Psoas muscle (tissue), 8 donors: ENCODE measurements at places on chromosomes 1 and 21. TPM values are rescaled to one million over a fixed set of nuclear protein-coding genes. Genes with fewer than 3 reads are reported as not detected.

LHX4 gene
- not detected for total RNA-seq

KIF26B gene
- 0.15 TPM for total RNA-seq

C1orf94 gene
- total RNA-seq, result not detected

AIM2 gene
- 0.38 TPM for total RNA-seq

DMRTA2 gene
- total RNA-seq, result not detected

UTS2 gene
- 0.24 TPM for total RNA-seq

CDCA8 gene
- 0.12 TPM for total RNA-seq

BACE2 gene
- 13.9 TPM for total RNA-seq

CYP4A11 gene
- total RNA-seq, result not detected

TNFRSF1B gene
- 7.5 TPM for total RNA-seq

PRELP gene
- total RNA-seq, result 5.3 TPM

ARHGAP30 gene
- 3.3 TPM for total RNA-seq

DNA sequence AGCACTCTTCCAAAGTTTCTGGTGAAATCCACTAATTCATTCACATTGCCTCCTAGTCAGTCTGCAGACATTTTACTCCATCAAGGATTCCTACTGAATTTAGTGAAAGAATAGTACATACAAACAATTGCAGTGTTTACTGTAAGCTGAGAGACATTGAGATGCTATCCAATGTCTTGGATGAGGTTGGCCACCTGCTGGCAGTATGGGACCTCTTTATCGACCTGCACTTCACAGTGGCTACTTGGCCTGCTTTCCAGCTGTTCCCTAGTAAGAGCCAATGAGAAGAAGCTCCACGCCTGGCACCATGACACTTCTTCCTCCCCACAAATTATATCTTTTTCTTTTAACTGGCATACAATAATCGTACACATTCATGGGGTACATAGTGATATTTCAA lies 51.5 kb upstream of the LRIF1 start:
- DNase-seq, result no peak
- no peaks in the 10 kb centered on the region for H3K36me3 ChIP-seq
- H3K4me3 ChIP-seq, result no peak overlapping the region
- no peaks in the 10 kb centered on the region for H3K4me1 ChIP-seq
- no peaks in the 10 kb centered on the region for H3K27me3 ChIP-seq

- H3K27me3 ChIP-seq, result no peaks in the 10 kb centered on the region
- H3K4me3 ChIP-seq, result no peak overlapping the region
- no peak for DNase-seq
- H3K36me3 ChIP-seq, result no peaks in the 10 kb centered on the region
These were observed 9.8 kb downstream of the RAP1A start for GRCh38 chr1:111629190-111629954.

DNA sequence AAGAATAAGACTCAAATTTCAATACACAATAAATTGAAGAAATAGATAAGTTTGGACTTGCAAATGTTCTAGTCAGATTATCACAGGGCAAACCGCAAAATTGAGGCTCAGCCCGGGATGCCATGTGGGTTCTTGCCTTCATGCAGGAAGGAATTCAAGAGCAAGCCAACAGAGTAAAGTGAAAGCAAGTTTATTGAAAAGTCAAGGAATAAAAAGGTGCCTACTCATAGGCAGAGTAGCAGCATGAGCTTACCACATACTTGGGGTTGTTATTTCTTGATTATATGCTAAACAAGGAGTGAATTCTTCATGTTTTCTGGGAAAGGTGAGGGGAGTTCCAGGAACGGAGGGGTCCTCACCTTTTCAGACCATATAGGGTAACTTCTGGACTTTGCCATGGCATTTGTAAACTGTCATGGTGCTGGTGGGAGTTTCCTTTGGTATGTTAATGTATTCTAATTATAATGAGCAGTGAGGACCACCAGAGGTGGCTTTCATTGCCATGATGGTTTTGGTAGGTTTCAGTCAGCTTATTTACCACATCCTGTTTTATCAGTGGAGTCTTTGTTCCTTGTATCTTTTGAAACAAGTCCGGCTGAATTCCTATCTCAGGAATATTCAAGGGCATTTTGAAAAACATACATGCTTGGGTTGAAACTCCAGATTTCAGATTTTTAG lies 2.0 kb upstream of the OR2AK2 start:
- H3K27me3 ChIP-seq, result no peaks in the 10 kb centered on the region
- H3K4me1 ChIP-seq, result no peaks in the 10 kb centered on the region

GRCh38 chr21:42732033-42732410 lies 78.6 kb downstream of the PDE9A start:
- no peaks in the 10 kb centered on the region for H3K27me3 ChIP-seq
- no peak for DNase-seq
- H3K4me1 ChIP-seq, result no peaks in the 10 kb centered on the region
- no peaks in the 10 kb centered on the region for H3K36me3 ChIP-seq
- no peak overlapping the region for H3K27ac ChIP-seq

DNA sequence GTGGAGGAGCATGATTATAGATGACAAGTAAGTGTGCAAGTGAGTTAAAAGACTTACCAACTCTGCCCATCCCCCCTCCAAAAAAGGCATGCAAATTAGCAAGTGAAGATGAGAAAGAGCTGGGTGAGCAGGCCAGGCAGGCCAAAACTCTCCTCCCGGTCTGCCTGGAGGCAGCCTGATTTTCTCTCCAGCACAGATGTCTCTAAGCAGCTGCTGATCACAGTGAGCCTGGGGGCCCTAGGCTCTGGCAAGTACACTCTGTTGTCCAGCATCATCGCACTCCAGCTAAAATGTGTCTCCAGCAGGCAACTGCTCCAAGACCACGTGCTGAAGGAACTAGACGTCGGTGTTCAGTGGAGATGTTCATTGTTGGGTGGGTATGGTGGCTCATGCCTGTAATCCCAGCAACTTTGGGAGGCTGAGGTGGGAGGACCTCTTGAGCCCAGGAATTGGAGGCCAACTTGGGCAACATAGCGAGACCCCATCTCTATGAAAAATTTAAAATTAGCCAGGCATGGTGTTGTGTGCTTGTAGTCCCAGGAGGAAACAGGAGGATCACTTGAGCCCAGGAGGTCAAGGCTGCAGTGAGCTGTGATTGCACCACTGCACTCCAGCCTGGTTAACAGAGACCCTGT lies 56.7 kb upstream of the PUM1 start:
- H3K27me3 ChIP-seq, result no peaks in the 10 kb centered on the region
- DNase-seq, result no peak
- H3K4me3 ChIP-seq, result no peak overlapping the region
- no peaks in the 10 kb centered on the region for H3K36me3 ChIP-seq
- no peak overlapping the region for H3K27ac ChIP-seq
- H3K4me1 ChIP-seq, result peaks cover 4% of the 10 kb centered on the region

GRCh38 chr1:43549921-43550597 lies 19.4 kb downstream of the PTPRF start:
- no peak overlapping the region for H3K27ac ChIP-seq
- H3K4me1 ChIP-seq, result no peaks in the 10 kb centered on the region
- H3K4me3 ChIP-seq, result peak overlapping the region; percentile 36

GRCh38 chr1:43550598-43551246 lies 20.0 kb downstream of the PTPRF start:
- no peak for DNase-seq
- no peaks in the 10 kb centered on the region for H3K4me1 ChIP-seq
- no peaks in the 10 kb centered on the region for H3K36me3 ChIP-seq
- H3K27ac ChIP-seq, result no peak overlapping the region

GRCh38 chr1:107875689-107876088 lies 89.3 kb downstream of the VAV3 start:
- H3K36me3 ChIP-seq, result no peaks in the 10 kb centered on the region
- H3K4me3 ChIP-seq, result no peak overlapping the region
- H3K4me1 ChIP-seq, result no peaks in the 10 kb centered on the region
- DNase-seq, result no peak
- no peak overlapping the region for H3K27ac ChIP-seq

DNA sequence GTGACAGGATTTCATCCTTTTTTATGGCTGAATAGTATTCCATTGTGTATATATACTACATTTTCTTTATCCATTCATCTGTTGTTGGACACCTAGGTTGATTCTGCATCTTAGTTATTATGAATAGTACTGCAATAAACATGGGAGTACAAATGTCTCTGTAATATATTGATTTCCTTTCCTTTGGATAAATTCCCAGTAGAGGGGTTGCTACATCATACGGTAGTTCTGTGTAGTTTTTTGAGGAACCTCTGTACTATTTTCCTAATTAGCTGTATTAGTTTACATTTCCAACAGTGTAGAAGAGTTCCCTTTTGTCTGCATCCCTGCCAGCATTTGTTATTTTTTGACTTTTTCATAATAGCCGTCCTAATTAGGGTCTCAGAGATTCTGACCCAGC lies 201.3 kb downstream of the GIPC2 start:
- H3K27ac ChIP-seq, result no peak overlapping the region
- H3K4me3 ChIP-seq, result no peak overlapping the region
- peaks cover 3% of the 10 kb centered on the region for H3K27me3 ChIP-seq
- no peak for DNase-seq

- no peaks in the 10 kb centered on the region for H3K4me1 ChIP-seq
- DNase-seq, result peak; percentile 60
- peaks cover 10% of the 10 kb centered on the region for H3K36me3 ChIP-seq
- H3K27ac ChIP-seq, result peak overlapping the region; percentile 87
- H3K4me3 ChIP-seq, result peak overlapping the region; percentile 82
These were observed 84.4 kb downstream of the NKAIN1 start for GRCh38 chr1:31155216-31155806.

- no peaks in the 10 kb centered on the region for H3K27me3 ChIP-seq
- peak overlapping the region; percentile 48 for H3K4me3 ChIP-seq
- H3K27ac ChIP-seq, result peak overlapping the region; percentile 99
- DNase-seq, result no peak
- peaks cover 24% of the 10 kb centered on the region for H3K36me3 ChIP-seq
- H3K4me1 ChIP-seq, result peaks cover 90% of the 10 kb centered on the region
These were observed 12.0 kb downstream of the EGLN1 start for GRCh38 chr1:231410036-231410612.

GRCh38 chr1:33384040-33384812 lies 46.7 kb downstream of the PHC2 start:
- no peak overlapping the region for H3K4me3 ChIP-seq
- no peak for DNase-seq
- no peaks in the 10 kb centered on the region for H3K36me3 ChIP-seq
- H3K27ac ChIP-seq, result peak overlapping the region; percentile 5

GRCh38 chr1:145729666-145730436 lies 10.6 kb downstream of the CD160 start:
- H3K36me3 ChIP-seq, result no peaks in the 10 kb centered on the region
- no peak for DNase-seq
- H3K27ac ChIP-seq, result no peak overlapping the region
- no peak overlapping the region for H3K4me3 ChIP-seq
- no peaks in the 10 kb centered on the region for H3K27me3 ChIP-seq

- no peaks in the 10 kb centered on the region for H3K4me1 ChIP-seq
- H3K36me3 ChIP-seq, result no peaks in the 10 kb centered on the region
- DNase-seq, result no peak
- no peaks in the 10 kb centered on the region for H3K27me3 ChIP-seq
These were observed 372.8 kb downstream of the NPHP4 start for GRCh38 chr1:5619469-5619868.

GRCh38 chr1:100354971-100355394 lies 2.7 kb downstream of the CDC14A start:
- no peaks in the 10 kb centered on the region for H3K27me3 ChIP-seq
- H3K36me3 ChIP-seq, result peaks cover 3% of the 10 kb centered on the region
- H3K4me1 ChIP-seq, result peaks cover 29% of the 10 kb centered on the region
- no peak for DNase-seq
- H3K27ac ChIP-seq, result peak overlapping the region; percentile 39
- peak overlapping the region; percentile 95 for H3K4me3 ChIP-seq

- no peaks in the 10 kb centered on the region for H3K4me1 ChIP-seq
- H3K36me3 ChIP-seq, result no peaks in the 10 kb centered on the region
- no peaks in the 10 kb centered on the region for H3K27me3 ChIP-seq
- DNase-seq, result no peak
- peak overlapping the region; percentile 46 for H3K27ac ChIP-seq
These were observed 8.8 kb upstream of the THEMIS2 start for GRCh38 chr1:27863538-27863915.

GRCh38 chr1:207861442-207862177 lies 49.3 kb downstream of the CD34 start:
- peaks cover 57% of the 10 kb centered on the region for H3K4me1 ChIP-seq
- H3K27ac ChIP-seq, result peak overlapping the region; percentile 63
- H3K27me3 ChIP-seq, result no peaks in the 10 kb centered on the region
- no peak overlapping the region for H3K4me3 ChIP-seq

DNA sequence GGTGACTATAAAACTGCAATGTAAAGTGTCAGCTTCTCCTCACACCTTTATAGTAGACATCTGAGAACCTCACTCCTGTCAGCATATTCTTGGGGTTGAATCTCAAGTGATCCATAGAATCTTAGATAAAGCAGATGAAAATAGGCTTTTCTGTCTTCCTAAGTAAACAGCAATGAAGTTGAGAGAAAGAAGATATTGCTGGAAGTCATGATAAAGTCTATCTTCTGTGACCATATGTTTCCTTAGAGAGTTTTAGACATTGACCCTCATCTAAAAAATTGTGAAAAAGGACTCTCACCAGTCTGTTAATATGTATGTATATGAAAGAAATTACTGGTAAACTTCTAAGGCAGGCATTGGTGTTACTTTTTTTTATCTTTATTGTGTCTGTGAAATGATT lies 66.8 kb downstream of the LIPI start:
- H3K4me3 ChIP-seq, result no peak overlapping the region
- no peaks in the 10 kb centered on the region for H3K27me3 ChIP-seq
- H3K4me1 ChIP-seq, result no peaks in the 10 kb centered on the region
- no peak for DNase-seq
- H3K36me3 ChIP-seq, result no peaks in the 10 kb centered on the region

DNA sequence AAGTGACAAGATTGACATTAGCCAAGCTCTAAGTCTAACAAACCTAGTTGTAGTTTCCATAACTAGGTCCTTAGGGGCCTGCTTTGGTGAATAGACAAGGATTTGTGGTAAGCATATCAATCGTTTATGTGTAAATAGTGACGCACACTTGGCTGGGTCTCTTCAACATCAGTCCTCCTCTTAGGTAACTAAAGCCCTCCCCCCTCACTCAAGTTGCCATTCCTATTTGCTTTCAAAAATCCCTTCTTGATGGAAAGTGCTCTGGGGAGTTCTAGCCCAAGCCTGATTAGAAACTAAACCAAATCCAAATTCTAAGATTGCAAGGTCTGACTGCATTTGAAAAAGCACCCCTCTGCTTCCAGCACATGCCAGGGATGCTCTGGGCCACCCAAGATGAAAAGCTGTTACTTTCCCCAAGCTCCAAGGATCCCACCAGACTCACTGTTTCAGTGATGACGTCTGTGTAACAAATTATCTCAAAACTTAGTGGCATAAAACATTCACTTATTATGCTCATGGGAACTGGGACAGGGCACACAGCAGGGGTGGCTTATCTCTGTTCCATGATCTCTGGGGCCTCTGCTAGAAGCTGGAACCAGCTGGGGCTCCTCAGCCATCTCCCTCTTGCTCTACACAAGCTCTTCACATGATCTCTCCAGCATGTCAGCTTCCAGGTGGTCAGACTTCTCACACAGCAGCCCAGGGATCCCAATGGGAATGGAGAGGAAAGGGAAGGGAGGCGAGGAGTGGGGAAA lies 74.1 kb downstream of the RRAGC start:
- no peaks in the 10 kb centered on the region for H3K27me3 ChIP-seq
- no peak overlapping the region for H3K27ac ChIP-seq
- no peak overlapping the region for H3K4me3 ChIP-seq
- H3K4me1 ChIP-seq, result no peaks in the 10 kb centered on the region
